ENCODE measurements at places on chromosomes 11 and 22.
A peak's percentile ranks its signal among the peaks of the same experiment; 100 is the strongest.

- peak; percentile 29 for DNase-seq
These were observed 582 bp downstream of the SREBF2 start for GRCh38 chr22:41833369-41834004.

- DNase-seq = no peak
These were observed 30.1 kb downstream of the SESN3 start for GRCh38 chr11:95200781-95201457.

DNA sequence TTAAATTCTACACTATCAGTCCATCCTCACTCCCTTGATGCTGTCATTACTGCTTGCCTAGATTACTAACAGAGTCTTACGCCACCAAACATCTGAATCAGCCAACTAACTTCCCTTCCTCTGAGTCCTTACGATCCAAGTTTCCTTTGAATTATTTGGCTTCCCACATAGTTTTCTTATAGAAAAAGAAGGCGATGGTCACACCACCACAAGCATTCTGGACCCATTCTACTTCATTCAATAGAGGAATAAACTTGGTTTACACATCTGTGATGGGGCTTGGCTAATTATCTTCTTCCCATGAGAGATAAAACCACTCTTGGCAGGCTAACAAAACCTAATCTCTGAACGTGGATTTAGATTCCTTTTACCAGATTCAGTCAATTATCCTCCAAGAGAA lies 35.0 kb downstream of the INTS4 start:
- no peak for DNase-seq

DNA sequence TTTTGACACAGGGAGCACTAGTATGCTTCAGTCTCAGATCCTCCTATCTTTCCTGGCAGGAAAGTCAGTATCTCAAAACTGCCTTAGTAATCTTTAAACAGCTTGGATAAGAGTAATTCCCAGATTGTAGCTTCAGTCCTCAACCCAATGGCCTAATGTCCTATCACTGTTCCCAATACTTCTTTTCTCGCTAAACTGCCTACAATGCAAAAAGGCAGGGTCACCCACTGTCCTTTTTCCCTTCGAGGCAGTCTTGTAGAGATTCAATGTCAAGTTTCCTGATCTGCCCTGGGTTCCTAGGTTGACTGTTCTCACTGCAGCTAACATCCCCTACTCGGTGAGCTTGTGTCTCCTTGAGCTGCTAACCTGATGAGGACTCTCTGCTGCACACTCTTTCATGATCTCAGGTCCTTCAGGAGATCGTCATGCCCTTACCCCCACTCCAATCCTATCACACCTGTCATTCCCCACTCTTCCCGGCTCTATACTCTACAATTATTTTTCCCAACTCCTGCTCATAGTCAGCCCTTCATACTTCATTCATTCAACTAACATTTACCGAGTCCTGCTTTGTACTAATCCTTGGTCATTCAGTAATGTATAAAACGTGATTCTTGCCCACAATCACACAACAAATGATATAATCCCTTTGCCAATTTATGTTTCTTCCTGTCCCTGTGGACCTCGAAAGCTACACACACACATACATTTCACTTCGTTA lies 904 bp downstream of the C2CD3 start:
- no peak for DNase-seq

DNA sequence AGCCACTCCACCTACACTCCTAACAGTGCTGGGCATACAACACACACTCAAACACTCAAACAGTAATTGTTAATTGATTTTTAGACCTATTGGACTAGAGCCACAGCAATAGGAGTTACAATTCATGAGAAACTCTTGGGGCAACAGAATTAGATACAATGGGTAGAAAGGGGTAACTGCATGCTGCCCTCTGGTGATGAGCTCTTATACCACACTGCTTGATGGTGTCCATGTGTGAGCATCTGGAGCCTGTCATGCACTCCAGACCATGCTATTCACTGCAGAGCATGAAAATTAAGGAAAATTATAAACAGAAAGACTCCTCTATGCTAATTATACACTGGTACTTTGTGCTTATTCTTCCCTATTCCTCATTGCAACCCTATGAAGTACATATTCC lies 975.5 kb upstream of the CCDC90B start:
- no peak for DNase-seq

- DNase-seq = no peak
These were observed 13.6 kb downstream of the GNB1L start for GRCh38 chr22:19840955-19841640.

- no peak for DNase-seq
These were observed 3.3 kb downstream of the MRPL49 start for GRCh38 chr11:65125197-65126056.

- no peak for DNase-seq
These were observed 64.1 kb upstream of the CARD18 start for GRCh38 chr11:105203569-105204240.

DNA sequence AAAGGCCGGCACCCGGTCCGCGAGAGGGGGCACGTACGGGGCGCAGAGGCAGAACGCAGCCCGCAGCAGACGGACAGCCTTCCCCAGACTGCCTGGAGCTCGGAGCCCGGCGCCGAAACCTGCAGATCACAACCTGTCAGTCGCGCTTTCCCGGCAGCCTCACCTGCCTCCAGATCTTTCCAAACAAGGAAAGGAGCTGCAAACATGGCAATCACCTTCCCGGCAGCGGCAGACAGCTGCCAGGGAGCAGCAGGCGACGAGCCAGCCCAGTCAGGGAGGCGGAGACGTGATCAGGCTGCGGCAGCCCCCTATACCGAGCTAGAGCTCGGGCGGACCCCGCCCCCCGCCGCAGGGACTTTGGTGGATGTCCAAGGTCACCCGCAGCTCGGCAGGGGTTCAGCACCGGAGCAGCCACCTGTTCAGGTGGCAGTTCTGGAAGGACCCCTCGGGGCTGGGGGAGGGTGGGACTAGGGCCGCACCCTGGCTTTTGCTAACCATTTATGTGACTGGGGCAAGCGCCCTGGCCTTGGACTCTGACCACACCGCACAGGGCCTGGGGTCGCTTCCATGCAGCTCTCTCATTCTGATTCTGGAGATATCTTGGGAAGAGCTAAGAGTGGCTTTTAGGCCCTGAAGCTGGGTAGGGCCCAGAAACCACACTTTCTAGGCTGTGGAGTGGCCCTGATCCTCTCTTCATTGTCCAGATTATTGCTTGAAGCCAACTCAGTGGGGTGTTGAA lies 143.8 kb downstream of the NECTIN1 start:
- DNase-seq = no peak

DNA sequence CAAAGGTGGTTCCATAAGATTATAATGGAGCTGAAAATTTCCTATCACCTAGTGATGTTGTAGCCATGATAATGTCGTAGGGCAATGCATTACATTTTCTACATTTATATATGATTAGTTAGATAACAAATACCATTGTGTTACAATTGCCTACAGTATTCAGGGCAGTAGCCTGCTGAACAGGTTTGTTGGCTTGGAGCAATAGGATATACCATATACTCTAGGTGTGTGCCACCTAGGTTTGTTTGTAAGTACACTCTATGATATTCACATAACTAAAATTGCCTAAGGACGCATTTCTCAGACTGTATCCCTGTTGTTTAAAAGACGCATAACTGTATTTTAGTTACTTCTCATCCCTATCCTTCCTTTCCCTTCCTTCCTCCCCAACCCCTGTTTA lies 13.6 kb downstream of the PLEKHB1 start:
- DNase-seq = no peak

DNA sequence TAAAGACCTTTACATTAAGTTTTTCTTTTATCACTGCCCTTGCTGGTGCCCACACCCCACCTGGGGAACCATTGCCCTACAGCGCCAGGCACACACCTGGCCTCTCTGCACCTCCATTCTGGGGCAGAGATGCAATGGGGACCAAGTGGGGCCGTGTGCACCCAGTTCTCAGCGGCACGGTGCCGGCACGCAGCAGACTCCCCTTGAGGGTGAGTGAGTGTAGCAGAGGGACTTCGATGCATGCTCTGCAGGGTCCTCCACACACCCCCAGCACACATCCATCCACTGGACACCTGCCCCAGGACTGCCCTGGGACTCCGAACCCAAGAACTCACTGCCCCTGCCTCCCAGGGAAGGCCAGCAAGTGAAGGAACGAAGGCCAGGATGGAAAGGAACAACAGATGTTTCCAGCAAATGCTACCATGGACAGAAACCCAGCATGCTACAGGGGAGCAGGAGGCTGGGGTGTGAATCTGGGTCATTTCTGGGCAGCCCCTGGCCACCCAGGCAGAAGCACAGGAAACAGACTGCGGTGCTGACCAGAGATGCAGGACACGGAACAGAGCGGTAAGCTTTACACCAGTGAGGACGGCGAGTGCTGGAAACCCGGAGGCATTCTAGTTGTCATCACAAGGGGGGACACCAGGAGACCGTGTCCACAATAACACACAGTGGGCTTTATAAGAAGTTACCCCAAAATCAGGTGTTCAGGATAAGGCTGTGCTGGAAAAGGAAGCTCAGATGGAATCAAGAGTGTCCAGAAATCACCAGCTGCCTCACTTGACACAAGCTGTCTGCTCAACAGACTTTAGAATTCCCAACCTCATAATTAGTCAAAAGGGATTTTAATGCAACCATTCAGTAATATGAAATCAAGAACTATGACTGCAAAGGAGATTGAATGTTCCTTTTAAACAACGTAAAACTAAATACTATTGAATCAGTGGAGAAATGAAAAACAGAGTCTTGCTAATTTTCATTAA lies 32.7 kb upstream of the MOB2 start:
- no peak for DNase-seq

GRCh38 chr11:125167954-125168835 lies 3.6 kb downstream of the PKNOX2 start:
- no peak for DNase-seq

DNA sequence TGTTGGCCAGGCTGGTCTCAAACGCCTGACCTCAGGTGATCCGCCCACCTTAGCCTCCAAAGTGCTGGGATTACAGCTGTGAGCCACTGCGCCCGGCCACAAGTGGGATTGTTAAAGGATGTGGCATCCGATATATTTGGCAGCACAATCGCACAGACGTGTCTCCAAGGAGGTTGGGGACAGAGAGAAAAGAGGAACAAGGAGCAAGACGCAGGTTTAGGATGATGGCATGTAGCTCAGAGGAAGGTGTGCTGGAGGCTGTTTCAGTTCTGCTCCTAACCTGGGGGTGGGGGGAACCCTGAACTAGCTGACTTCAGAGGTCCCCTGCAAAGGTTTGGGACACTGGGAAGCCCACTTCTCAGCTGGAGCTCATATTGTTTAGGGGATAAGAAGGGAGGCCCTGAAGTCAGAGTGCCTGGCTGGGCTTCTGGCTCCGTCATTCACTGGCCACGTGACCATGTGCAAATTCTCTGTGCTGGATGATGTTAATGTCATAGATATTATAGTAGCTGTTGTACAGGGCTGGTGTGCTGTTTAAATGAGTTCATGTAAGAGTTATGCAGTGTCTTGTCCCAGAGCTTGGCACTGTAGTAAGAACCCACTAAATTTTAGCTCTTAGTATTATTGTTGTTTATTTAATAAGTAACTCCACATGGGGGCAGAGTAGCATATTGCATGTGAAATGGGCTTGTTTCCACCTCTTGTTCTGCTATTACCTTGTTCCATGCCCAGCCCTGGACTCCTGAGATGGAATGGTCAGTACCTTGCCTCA lies 129.7 kb downstream of the ST3GAL4 start:
- DNase-seq = no peak

GRCh38 chr11:70786021-70786665 lies 387.8 kb downstream of the CTTN start:
- no peak for DNase-seq

- no peak for DNase-seq
These were observed 7.1 kb downstream of the SLC7A4 start for GRCh38 chr22:21025266-21025665.

GRCh38 chr11:119643212-119643875 lies 85.7 kb downstream of the NECTIN1 start:
- DNase-seq = no peak

GRCh38 chr22:46295277-46295971 lies 1.2 kb upstream of the GTSE1 start:
- DNase-seq = no peak

- DNase-seq = no peak
These were observed 66.5 kb downstream of the IGF2 start for GRCh38 chr11:2072551-2073261.

- no peak for DNase-seq
These were observed 1.3 kb downstream of the RBM4B start for GRCh38 chr11:66676282-66676919.

- no peak for DNase-seq
These were observed 30.4 kb downstream of the STIM1 start for GRCh38 chr11:3885855-3886254.

DNA sequence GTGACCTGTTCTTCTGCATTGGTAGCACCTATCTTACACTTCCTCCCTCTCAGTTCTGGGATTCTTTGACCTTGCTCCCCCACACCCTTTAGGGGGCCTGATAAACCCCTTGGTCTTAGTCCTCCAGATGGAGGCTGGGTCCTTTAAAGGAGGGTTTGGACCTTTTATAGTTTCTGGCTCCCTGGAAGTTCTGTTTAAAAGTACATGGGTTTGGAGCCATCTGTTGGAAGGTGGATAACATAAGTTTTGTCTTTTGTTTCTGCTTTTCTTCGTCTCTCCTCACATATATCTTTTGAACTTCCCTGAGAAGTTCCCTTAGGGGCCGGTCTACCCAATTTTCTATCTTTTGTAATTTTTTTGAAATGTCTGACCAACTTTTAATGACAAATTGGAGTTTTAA lies 17.9 kb upstream of the HYLS1 start:
- no peak for DNase-seq

DNA sequence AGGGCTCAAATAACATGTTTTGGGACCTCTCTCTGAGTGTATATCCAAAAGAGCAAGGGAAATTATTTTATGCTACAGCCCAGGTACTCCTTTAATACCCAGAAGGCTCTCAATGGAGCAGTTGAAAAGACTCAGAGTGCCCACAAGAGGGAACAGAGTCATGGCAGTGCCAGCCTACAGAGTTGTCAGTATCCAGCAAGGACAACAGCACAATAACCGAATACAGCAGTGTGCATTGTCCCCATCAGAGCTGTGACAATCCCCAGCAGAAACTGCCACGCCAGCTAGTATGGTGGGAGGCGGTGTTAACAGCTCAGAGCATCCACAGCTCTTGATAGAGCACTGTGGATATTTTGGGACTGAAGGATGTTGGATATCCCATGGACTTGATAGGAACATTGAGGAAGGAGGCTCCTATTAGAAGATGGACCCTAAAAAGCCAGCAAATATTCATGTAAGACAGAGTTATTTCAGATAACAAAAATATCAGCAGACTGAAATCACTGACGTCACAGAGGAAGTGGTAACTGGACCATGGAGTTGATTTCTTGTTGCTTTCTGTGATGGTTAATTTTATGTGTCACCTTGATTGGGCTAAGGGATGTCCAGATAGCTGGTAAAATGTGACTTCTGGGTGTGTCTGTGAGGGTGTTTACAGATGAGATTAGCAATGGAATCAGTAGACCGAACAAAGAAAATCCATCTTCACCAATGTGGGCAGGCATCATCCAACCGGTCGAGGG lies 17.7 kb upstream of the PAFAH1B2 start:
- no peak for DNase-seq

DNA sequence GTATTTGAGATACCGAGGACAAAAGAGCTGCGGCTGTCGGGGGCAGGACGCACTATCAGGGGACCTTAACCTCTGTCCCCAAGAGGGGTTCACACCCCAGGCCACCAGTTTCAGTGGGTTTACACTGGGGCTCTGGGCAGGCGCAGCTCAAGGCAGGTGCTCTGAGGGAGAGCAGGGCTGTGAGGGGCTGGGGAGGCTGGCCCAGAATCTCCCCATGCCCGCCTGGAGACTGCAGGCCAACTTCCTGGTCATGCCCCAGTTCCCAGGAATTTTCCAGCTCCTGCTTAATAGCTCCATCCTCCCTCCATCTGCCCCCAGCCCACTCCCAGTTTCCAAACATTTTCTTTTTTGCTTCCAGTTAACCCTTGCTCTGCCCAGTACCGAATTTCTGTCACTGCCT lies 7.6 kb upstream of the PGA3 start:
- no peak for DNase-seq

- DNase-seq = no peak
These were observed 589.5 kb downstream of the OPCML start for GRCh38 chr11:132942611-132943356.

Data from CD8-positive, alpha-beta memory T cell (primary cell).